HL-60 (cell line): ENCODE measurements at places on chromosomes 2 and 18.

GRCh38 chr18:27785815-27786471 is 391.0 kb downstream of the CDH2 start:
- no peak for DNase-seq

- no peak for DNase-seq
Measured at GRCh38 chr2:167842047-167842446, 405.3 kb downstream of the STK39 start.

DNA sequence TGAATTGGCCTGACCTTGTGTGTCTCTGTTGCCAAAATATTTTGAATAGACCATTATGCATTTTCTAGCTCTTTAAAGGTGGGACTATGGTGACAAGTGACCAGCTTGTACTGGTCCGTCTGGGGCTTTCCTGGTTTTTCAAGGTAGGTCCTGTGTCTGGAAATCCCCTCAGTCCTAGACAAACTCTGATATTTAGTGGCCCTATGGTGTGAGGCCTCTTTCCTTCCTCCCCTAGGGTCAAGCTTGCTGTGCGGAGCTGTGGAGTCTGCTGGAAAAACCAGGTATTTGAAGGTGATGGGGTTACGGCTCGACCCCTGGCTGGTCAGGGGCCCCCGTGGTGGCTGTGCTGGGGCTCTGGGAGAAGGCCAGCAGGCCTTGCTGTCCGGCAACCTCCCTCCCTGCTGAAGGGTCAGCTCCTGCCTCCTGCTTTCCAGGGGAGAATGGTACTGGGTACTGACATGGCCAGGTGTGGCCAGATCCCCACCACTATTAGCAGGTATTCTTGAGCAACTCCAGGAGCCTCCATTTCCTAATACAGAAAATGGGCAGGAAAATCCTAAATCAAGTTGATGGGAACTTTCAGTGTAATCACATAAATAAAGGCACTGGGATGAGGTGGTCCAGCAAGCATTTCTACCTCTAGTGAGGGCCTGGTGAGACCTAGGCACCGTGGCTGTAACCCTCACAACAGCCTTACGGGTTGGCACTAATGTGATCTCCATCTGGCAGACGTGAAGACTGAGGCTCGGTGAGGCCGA is 86.2 kb upstream of the HS6ST1 start:
- no peak for DNase-seq

- DNase-seq: no peak
Measured at GRCh38 chr2:32614084-32614483, 13.8 kb upstream of the TTC27 start.

DNA sequence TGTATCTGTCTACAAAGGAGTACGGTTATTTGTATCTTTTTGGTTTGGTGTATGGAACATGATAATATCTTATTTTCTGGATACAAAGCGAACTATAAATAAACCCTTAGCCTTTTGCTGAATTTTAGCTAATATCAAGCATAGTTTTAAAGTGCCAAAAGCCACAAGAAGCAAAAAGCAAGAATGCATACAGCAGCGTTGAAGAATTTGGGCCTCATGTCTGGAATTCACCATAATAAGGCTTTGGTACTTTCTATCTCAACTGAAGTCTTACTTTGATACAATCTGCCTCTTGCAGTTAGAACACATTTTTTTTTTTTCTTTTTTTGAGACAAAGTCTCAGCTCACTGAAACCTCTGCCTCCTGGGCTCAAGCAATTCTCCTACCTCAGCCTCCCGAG is 151.5 kb downstream of the ERBB4 start:
- DNase-seq: no peak

DNA sequence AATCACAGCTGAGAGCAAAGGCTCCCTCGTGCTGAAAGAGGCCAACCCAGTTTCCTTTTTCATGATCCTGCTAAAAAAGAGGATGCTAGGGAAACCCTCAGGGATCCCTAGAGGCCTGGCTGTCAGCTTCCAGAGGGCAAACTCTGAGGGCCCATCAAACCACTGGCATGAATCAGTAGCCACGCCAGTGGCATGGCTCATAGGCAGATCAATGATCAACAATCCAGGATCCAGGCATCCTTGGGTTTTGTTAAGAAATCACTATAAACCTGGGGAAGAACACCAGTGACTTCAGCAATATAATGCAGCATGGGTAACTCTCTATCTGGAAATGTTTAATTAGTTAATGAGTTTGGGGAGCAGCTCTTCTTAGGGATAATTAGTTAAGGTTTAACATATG is 286.5 kb downstream of the C1D start:
- DNase-seq: no peak

- no peak for DNase-seq
Measured at GRCh38 chr2:209431701-209432100, 7.9 kb downstream of the MAP2 start.

- no peak for DNase-seq
Measured at GRCh38 chr2:31785876-31786275, 205.1 kb upstream of the SRD5A2 start.

GRCh38 chr2:237669283-237669627 is 41.9 kb downstream of the LRRFIP1 start:
- no peak for DNase-seq

DNA sequence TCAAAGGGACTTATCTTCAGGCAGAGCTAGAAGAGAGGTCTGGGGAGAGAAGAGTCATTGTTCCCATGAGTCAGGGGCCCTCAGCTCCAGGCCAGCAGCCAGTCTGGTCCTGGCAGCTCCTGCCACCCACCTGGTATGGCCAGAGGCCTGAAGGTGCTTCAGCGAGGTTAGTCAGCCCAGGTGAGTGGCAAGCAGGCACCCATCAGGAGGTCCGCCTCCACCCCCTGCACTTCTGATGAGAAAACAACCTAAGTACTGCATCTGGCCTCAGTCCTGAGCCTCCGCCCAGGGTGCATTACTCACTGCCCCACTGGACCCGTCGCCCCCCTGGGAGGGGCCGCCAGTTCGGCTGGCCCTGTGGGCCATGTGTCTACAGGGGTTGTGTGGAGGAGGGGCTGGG is 130.2 kb downstream of the INHBB start:
- no peak for DNase-seq

DNA sequence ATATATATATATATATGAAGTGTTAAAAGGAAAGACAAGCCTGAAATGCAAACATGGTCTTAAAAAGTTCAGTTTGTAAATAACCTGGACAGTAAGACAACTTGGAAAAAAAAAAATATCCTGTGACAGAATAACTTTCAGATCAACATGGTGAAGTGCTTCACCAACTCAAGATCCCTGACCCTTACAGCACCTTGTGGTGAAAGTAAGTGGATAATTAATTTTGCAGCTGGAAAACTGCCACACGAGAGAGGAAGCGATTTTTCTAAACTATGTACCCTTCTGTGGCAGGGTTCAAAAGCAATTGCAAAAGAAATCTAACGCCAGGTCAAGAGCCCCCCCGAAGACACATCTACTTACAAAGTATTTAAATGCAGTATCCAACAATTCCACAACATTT is 95.8 kb downstream of the PAX3 start:
- DNase-seq: no peak

DNA sequence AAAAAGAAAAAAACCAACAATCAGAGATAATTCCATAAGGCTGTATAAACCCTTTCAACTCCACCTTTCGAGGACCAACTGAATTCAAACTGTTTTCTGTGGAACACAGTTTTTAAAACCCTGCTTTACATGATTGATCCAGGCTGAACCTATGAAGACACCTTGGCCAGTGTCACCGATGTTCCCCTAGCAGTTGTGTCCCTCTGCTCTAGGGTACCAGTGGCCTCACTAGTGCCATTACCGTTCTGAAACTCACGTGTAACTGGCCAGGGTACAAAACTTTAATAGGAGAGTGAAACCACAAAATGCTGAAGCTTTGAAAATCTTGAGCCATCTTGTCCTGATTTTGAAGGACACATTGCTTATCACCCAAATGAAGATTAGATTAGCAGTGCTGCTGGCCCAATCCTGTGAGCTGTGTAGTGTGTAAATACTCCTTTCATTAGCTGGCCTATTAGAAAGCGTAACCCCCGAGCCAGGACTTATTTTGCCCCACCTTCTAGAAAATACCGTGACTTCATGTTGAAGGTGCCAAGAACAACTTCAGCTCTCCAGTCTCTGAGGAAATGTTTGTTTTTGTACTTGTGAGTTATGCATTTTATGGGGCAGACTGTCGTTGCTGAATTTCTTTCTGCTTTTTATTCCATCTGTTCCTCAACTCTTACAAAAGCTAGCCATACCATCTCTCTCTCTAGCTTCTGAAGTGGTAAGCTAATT is 147.8 kb upstream of the MAP3K20 start:
- DNase-seq: no peak
